ENCODE measurements at places on chromosomes 4 and X.

- DNase-seq: no peak
Measured at GRCh38 chrX:21047034-21047455, 327.2 kb upstream of the CNKSR2 start.

GRCh38 chr4:166309286-166309685 lies 436.2 kb downstream of the TLL1 start:
- DNase-seq: no peak

GRCh38 chr4:184357772-184358171 lies 116.6 kb downstream of the IRF2 start:
- no peak for DNase-seq

DNA sequence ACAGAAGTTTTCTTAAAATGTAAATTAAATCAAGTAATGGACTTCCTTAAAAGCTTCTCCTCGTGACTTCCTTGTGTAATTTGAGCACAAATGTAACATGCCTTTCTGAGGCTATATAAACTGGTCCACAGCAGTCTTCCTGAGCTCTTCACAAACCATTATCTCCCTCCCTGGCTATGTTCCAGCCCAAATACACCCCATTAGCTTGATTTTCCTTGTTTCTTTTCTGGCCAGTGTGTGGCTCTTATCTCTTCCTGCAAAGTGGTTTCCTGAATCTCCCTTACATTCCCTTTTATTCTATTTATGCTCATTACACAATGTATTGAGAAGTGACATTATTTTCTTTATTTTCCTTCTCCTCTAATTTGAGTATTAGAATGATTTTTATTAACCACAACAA lies 1085.3 kb upstream of the PCDH10 start:
- no peak for DNase-seq
